ENCODE measurements at places on chromosomes 16 and 17. TPM values are rescaled to one million over a fixed set of nuclear protein-coding genes. Genes with fewer than 3 reads are reported as not detected.

TMC8 gene
- not detected for total RNA-seq

KRTAP4-5 gene
- not detected for total RNA-seq

ST6GALNAC2 gene
- 1.3 TPM for total RNA-seq

CLUH gene
- total RNA-seq: 32.4 TPM

SMIM36 gene
- not detected for total RNA-seq

MILR1 gene
- 15.4 TPM for total RNA-seq

TBC1D3E gene
- total RNA-seq: not detected

AIPL1 gene
- total RNA-seq: not detected

Data from cardiac atrium fibroblast (primary cell).